ENCODE measurements at places on chromosomes 1 and 21. TPM values are rescaled to one million over a fixed set of nuclear protein-coding genes. Genes with fewer than 3 reads are reported as not detected.

- H3K27ac ChIP-seq: no peak overlapping the region
- no peak for DNase-seq
- no peak overlapping the region for H3K4me3 ChIP-seq
- H3K36me3 ChIP-seq: no peaks in the 10 kb centered on the region
- H3K4me1 ChIP-seq: no peaks in the 10 kb centered on the region
Measured at GRCh38 chr1:55618199-55618598, 403.0 kb upstream of the USP24 start.

The ARHGAP30 gene
- total RNA-seq: 339 TPM

DNA sequence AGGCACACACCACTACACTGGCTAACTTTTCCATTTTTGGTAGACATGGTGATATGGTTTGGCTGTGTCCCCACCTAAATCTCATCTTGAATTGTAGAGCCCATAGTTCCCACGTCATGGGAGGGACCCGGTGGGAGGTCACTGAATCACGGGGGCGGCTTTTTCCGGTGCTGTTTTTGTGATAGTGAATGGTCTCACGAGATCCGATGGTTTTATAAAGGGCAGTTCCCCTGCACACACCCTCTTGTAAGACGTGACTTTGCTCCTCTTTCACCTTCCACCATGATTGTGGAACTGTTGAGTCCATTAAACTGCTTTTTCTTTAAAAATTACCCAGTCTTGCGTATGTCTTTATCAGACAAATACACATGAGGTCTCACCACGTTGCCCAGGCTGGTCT, 1.3 kb upstream of the FTCD start:
- no peak overlapping the region for H3K4me3 ChIP-seq
- DNase-seq: peak; percentile 6
- no peaks in the 10 kb centered on the region for H3K27me3 ChIP-seq
- H3K36me3 ChIP-seq: no peaks in the 10 kb centered on the region
- no peaks in the 10 kb centered on the region for H3K4me1 ChIP-seq

DNA sequence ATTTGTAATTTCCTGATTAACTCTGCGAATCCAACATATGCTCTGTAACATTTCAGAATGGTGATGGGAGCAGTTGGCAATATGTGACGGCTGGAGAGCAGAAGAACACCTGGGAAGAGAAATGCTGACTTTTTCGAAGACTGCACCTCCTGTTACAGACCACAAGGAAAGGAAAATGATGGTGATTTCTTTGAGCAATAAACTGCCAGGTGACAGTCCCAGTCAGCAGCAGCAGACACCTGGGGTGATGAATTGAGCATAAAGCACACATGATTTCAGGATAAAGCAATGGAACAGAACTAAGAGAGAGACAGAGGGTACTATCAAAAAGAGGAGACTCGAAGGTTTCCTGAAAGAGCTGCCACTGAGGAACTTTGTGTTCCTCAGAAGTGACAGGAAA, 528.6 kb downstream of the NEGR1 start:
- H3K36me3 ChIP-seq: no peaks in the 10 kb centered on the region
- H3K27me3 ChIP-seq: no peaks in the 10 kb centered on the region
- H3K4me1 ChIP-seq: no peaks in the 10 kb centered on the region
- H3K27ac ChIP-seq: no peak overlapping the region
- H3K4me3 ChIP-seq: no peak overlapping the region

DNA sequence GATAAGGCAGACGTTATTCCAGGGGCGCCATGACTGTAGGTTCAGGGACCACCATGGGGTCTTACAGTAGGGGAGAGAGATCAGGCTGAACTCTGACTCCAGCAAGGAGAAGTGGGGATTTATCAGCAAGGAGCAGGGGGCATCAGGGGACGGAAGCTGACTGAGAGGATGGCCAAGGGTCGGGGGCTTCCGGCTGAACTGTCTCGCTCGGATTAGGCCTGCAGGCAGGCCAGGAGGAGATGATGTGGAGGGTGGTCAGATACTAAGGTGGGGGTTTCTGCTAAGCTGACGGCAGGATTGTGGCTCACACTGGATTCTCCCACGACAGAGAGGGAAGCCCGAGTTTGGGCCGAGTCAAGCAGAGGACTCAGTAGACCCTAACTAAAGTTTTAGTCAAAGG, 186.9 kb upstream of the VAMP3 start:
- DNase-seq: no peak
- H3K4me1 ChIP-seq: no peaks in the 10 kb centered on the region
- no peaks in the 10 kb centered on the region for H3K27me3 ChIP-seq
- no peak overlapping the region for H3K4me3 ChIP-seq
- no peak overlapping the region for H3K27ac ChIP-seq

- H3K27me3 ChIP-seq: no peaks in the 10 kb centered on the region
- H3K36me3 ChIP-seq: peaks cover 50% of the 10 kb centered on the region
- H3K27ac ChIP-seq: no peak overlapping the region
- DNase-seq: no peak
Measured at GRCh38 chr1:212688341-212689047, 11.1 kb downstream of the BATF3 start.

DNA sequence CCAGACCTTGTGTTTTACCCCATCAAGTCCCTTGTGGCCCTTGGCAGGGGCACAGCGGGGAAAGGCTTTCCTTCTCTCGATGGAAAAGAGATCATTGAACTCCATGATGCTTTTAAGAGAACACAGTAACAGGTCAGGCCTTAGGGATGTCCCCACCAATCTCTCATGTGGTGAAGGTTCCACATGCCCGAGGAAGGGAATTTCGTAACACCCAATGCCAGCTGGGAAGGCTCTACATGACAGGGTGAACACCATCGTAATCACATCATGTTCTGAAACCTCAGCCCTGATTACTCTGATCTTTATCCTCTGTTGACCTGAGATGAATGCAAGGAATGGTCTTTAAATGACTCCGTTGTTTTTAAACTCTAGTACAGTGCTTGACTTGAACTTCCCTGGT, 105.5 kb upstream of the SPAG17 start:
- no peak for DNase-seq
- H3K36me3 ChIP-seq: no peaks in the 10 kb centered on the region
- no peak overlapping the region for H3K4me3 ChIP-seq
- H3K27ac ChIP-seq: no peak overlapping the region
- no peaks in the 10 kb centered on the region for H3K27me3 ChIP-seq

DNA sequence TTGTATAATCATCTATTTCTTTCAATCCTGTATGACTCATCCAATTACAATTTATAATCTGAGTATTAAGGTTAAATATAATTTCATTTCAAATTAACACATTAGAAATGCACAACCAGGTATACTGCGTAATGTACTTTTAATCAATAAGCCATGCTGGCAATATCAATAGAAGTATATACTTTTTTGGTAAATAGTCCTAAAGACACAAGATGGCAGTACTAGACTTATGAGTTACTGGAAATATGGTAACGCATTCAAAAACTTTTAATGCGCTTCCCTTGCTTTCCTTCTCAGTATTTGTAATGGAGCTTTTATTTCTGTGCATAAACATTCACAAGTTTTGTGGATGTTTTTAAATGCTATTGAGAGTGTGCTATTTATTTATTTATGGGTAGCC, 1162.0 kb upstream of the TMPRSS15 start:
- no peaks in the 10 kb centered on the region for H3K4me1 ChIP-seq
- H3K4me3 ChIP-seq: no peak overlapping the region
- DNase-seq: no peak
- H3K27me3 ChIP-seq: no peaks in the 10 kb centered on the region
- no peaks in the 10 kb centered on the region for H3K36me3 ChIP-seq

DNA sequence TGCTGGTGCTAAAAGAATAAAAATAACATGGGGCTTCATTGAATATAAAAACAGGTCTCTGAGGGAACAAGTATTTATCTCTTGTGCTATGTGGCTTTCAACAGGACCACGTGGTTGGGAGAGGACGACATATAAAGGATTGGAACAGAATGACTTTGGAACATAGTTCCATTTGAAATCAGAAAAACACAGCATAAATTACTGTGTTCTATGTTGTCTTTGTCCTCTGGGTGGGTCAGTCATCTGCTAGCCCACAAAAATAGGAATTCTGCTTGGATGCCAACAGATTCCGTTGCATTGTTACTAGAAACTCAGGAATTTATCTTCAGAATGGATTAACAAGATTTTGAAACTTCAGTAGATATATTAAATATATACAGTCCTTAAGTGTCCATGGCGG, 5.9 kb downstream of the CEP85 start:
- no peak overlapping the region for H3K4me3 ChIP-seq
- no peak overlapping the region for H3K27ac ChIP-seq
- H3K27me3 ChIP-seq: no peaks in the 10 kb centered on the region
- no peak for DNase-seq
- H3K36me3 ChIP-seq: peaks cover 51% of the 10 kb centered on the region

- no peak overlapping the region for H3K4me3 ChIP-seq
- no peak overlapping the region for H3K27ac ChIP-seq
- no peak for DNase-seq
- no peaks in the 10 kb centered on the region for H3K36me3 ChIP-seq
Measured at GRCh38 chr21:42621819-42622177, 31.6 kb upstream of the PDE9A start.

- H3K27me3 ChIP-seq: no peaks in the 10 kb centered on the region
- peaks cover 24% of the 10 kb centered on the region for H3K4me1 ChIP-seq
- no peak for DNase-seq
- no peak overlapping the region for H3K27ac ChIP-seq
Measured at GRCh38 chr1:28236656-28237322, 865 bp downstream of the ATP5IF1 start.

DNA sequence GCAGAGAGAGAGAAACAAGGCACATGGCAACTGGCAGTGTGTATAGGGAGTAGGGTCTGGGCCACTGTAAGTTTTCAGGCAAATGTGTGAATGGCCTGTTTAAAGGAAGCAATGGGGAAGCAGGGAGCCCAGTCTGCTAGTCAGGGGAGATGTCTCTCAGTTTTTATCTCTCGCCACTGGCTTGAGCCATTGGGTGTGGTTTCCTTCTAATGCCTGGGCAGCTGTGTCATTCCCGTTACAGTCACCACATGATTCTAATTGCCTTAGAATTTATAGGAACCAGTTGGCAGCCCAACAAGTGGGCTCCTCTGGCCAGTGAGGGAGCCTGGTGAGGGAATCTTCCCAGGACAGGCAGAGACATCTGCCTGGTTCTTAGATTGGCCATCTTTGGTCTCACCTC, 182.4 kb downstream of the DISC1 start:
- H3K27ac ChIP-seq: no peak overlapping the region
- no peaks in the 10 kb centered on the region for H3K36me3 ChIP-seq
- H3K4me1 ChIP-seq: no peaks in the 10 kb centered on the region
- no peaks in the 10 kb centered on the region for H3K27me3 ChIP-seq
- no peak overlapping the region for H3K4me3 ChIP-seq
- DNase-seq: no peak

The LCE1D gene
- total RNA-seq: not detected

GRCh38 chr1:10864776-10865175, 68.3 kb upstream of the CASZ1 start:
- no peak for DNase-seq
- H3K4me1 ChIP-seq: peaks cover 6% of the 10 kb centered on the region
- H3K27me3 ChIP-seq: peaks cover 56% of the 10 kb centered on the region
- no peak overlapping the region for H3K27ac ChIP-seq
- no peak overlapping the region for H3K4me3 ChIP-seq

The KDF1 gene
- total RNA-seq: not detected

- DNase-seq: no peak
- no peak overlapping the region for H3K27ac ChIP-seq
- no peaks in the 10 kb centered on the region for H3K4me1 ChIP-seq
- no peaks in the 10 kb centered on the region for H3K36me3 ChIP-seq
- H3K4me3 ChIP-seq: no peak overlapping the region
Measured at GRCh38 chr1:103459346-103459745, 66.2 kb upstream of the RNPC3 start.

The TRIM58 gene
- 0.73 TPM for total RNA-seq

DNA sequence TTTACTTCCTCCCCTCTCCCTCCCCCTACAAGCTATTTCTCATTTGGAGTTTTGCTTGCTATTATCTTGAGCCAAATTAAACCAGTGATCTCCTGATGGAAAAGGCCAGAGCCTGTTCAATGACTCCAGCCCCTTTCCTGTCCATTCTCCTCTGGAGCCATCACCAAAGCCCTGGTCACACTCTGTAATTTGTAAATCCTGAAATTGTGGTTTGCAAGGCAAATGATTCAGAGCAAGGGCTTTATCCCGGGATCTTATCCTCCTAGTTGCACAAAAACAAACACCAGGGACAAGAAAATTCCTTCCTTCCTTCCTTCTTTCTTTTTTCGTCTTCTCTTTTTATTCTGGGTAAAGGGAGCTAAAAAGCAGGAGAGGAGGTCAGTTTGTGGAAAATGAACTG, 366.1 kb upstream of the ST6GALNAC5 start:
- H3K27ac ChIP-seq: no peak overlapping the region
- no peak for DNase-seq
- no peaks in the 10 kb centered on the region for H3K27me3 ChIP-seq
- no peak overlapping the region for H3K4me3 ChIP-seq
- no peaks in the 10 kb centered on the region for H3K36me3 ChIP-seq

DNA sequence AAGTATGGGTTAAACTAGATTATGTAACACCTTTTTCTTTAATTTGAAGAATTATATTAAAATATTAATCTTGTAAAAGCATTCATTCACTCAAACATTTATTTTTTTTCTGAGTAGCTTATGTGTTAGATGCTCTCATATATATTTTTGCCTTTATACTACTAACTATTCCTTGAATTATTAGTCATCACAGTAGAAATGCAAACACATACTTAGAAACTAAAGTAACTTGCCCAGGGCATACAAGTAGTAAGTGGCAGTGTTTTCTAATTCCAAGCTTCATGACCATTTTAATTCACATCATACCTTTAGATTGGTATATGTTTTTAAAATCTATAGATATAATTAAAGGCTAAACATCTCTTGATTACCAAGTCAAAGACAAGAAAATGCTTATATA, 1271.0 kb downstream of the BRINP3 start:
- no peaks in the 10 kb centered on the region for H3K4me1 ChIP-seq
- no peaks in the 10 kb centered on the region for H3K27me3 ChIP-seq
- DNase-seq: no peak
- H3K27ac ChIP-seq: no peak overlapping the region

DNA sequence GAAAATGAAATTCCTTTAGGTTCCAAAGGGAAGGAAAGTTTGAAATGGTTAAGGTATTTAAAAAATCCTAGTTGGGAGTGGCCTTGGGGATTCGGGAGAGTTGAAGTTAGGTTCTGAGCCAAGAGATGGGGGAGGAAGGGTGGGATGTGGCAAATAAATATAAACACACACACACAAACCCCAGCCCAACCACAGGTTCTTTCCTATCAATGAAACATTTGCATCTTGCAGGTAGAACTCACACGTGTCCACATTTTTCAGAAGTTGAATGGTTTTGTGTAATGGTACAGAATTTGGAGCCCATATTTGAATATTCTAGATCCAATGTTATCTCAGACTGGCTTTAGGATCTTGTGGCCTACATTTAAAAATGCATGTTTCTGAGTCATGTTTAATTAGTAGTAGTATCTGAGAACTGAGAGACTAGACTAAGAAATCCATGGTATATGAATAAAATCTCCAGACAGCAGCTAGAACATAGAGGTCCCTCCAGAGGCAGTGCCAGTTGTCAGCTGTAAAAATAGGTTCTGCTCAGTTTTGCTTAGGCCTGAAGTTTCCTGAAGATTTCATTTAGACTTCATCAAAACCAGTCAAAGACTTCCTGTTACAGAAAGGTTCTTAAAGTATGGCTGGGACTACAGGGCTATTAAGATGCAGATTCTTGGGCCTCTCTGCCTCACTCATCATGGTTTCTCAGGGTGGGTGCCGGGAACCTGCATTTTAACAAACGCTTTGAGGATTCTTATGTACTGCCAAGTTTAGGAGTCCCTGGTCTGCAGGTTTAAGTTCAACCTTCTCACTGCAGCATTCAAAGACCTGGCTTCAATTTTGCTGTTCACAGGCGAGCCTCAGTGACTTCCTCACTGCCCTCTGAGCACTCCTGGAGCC, 21.3 kb downstream of the RUNX1 start:
- peaks cover 84% of the 10 kb centered on the region for H3K4me1 ChIP-seq
- no peaks in the 10 kb centered on the region for H3K27me3 ChIP-seq
- peaks cover 54% of the 10 kb centered on the region for H3K36me3 ChIP-seq
- peak overlapping the region; percentile 98 for H3K27ac ChIP-seq

The TAL1 gene
- not detected for total RNA-seq

All from activated CD4-positive, alpha-beta memory T cell treated with anti-CD3 and anti-CD28 coated beads, Interleukin-2, amount 10 ng/mL, durations not matched to agents 7 days and 5 days (primary cell).